Renal cortical epithelial cell (primary cell): ENCODE measurements at places on chromosomes 12 and 14. TPM values are rescaled to one million over a fixed set of nuclear protein-coding genes. Genes with fewer than 3 reads are reported as not detected.

TAS2R19 gene
- total RNA-seq = 1.2 and 11.6 TPM in 2 replicates

KRT85 gene
- total RNA-seq = not detected in 2 replicates

GLIPR1L1 gene
- not detected in 2 replicates for total RNA-seq

PDE3A gene
- under 0.01 and 0.10 TPM in 2 replicates for total RNA-seq

DNA sequence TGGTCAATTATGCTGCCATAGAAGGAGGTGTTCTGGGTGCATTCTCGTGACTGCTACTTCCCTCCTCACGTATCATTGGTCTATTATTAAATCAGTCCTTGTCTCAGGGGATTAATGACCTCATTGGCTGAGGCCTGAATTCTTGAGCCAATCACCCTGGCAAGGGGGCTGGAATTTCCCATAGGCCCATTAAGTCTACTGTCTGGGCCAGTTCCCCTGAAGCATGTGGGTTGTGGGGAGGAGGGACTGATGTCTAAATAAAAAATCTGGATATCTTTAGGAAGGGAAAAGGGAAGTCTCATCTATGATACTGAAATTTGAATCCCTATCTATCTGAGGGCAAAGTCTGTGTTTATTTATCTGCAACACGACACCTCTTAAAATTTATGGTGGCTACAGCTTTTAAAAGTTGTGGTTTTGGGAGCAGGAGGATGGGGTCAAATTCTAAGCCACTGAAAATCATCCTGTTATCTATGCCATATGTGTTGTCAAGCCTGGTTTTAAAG, 71.9 kb downstream of the DYRK2 start:
- no peak for DNase-seq

DNA sequence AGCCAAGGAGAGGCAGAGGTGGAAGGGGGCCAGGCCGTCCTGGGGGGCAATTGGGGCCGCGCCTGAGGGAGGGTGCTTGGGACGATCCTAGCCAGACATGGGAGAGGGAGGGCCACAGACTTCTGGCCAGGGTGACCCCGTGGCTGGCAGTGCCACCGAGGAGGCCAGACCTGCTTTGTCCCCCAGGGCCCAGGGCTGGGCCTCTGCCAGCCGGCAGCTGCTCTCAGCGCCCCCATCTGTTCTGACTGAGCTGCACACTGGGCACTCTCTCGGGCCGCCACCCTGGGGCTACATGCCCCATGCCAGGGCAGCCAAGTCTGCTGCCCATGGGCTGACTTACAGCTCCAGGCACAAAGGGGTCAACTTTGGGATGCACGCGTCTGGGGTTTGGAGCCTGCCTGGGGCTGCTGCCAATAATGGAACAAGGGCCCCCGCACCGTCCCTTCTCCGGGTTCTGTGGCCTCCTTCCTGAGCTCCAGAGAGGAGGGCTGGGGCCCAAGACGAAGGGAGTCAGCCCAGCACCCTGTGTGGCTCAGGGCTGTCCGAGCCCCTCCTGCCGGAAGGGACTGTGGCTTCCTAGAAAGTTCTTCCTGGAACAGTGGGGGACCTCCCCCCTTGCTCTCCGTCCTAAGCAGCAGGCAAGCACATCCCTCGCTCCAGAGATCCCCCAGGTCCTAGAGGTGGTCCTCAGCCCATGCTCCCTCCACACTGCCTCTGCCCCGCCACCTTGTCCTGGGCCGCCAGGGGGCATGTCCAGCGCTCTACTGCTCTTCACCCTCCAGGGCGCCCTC, 1.1 kb downstream of the ADSS1 start:
- DNase-seq = no peak

GRCh38 chr12:91172096-91172495, 10.5 kb downstream of the DCN start:
- no peak for DNase-seq

- no peak for DNase-seq
Observed at GRCh38 chr14:93976477-93977057, at the start of gene ASB2. Gene ASB2, minus strand, starts transcription at chr14:93976570. Its CDS starts 12,031 bp downstream, at chr14:93964539.

- no peak for DNase-seq
Observed at GRCh38 chr14:63487724-63488123, 55.5 kb downstream of the PPP2R5E start.

DNA sequence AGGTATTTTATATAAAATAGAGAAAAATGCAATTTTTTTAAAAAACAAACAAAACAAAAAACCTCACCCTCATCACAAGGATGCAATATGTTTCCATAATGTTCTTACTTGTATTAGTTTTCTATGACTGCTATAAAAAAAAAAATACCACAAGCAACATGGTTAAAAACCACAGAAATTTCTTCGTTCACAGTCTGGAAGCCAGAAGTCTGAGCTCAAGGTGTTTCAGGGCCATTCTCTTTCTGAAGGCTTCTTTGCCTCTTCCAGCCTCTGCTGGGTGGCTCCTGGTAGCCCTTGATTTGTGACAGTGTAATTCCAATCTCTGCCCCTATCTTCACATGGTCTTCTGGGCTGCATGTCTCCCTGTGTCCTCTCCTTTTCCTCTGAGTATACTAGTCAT, 21.5 kb upstream of the SSTR1 start:
- no peak for DNase-seq

DNA sequence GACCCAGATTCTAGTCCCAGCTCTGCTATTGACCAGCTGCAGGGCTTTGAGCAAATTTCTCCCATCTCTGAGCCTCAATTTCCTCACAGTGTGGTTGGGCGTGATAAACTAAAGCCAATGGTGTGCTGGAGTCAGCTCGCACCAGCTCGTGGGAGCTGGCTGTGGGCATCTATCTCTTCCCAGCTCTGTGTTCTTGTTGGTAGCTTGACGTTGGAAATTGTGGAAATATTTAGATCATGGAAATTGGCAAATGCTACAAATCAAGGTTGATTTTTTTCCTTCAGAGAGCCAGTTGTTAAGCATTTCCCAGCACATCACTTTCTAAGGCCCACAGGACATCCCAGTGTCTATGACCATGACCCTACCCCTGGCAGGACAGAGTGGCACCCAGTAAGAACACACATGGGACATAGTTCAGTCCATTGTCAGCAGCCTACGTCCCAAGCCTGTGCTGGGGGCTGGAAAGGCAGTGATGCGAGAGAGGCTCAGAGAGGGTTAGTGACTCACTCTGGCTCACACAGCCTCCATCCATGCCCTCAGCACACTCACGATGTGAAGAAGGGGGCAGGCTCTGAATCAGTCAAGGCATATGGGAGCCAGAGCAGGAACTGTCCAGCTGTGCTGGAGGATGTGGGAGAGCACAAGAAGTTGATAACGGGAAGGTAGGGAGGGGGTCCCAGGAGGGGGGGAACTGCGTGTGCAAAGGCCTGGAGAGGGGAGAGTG, 77.6 kb downstream of the LGMN start:
- DNase-seq = no peak
